ENCODE measurements at places on chromosomes 7 and 10.

- peak; percentile 29 for DNase-seq
These were observed 41.8 kb downstream of the BLNK start for GRCh38 chr10:96229568-96230030.

DNA sequence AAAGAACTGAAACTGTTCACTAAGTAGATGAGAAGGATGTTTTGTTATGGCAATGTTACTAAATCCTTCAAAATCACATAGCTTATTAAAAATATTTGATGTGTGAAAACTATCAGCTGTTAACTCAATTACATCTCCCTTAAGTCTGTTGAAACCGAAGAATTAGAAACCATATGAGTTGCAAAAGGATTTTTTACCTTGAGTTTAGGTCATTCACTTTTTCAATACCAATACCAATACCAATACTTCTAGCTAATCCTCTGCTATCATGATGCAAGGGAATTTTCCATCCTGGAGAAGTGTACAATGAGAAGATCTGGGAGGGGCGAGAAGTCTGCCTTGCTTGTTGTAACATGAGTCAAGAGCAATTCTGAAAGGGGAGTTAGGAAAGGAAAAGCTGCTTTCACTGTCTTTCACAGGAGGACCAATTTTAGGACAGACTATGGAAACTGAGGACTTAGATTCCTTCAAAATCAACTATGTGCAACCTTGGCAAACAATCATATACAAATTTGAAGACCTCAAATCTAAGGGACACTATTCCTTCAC lies 199.7 kb downstream of the IMMP2L start:
- DNase-seq, result peak; percentile 33

DNA sequence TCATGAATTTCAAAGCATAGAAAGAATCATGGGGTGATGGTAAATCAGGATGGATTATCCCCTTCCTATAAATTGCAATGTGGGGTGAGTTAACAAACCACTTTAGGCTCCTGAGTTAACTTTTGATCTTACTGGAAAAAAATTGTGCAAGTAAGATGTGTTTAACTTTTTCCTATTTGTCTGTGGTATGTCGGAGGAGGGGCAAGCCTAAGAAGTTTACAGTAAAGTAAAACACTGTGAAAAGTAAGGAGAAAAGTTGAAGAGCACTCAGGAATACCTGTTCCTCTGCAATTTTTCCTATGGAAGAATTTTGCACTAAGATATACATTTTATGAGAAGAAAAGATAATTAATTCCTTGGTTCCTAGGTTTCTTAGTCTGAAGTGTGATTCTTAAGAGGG lies 44.4 kb downstream of the IFIT5 start:
- no peak for DNase-seq

GRCh38 chr10:126250527-126251310 lies 137.6 kb downstream of the ADAM12 start:
- no peak for DNase-seq

GRCh38 chr7:101099969-101100781 lies 14.9 kb downstream of the TRIM56 start:
- DNase-seq, result peak; percentile 81

GRCh38 chr7:142615508-142615907 lies 133.8 kb upstream of the PRSS1 start:
- no peak for DNase-seq

- DNase-seq, result peak; percentile 37
These were observed at the start of gene NMT2 for GRCh38 chr10:15168291-15168785. Gene NMT2, minus strand, starts transcription at chr10:15168693. Its CDS starts 81 bp downstream, at chr10:15168612.

- DNase-seq, result no peak
These were observed 126.3 kb downstream of the LRRC18 start for GRCh38 chr10:48813291-48813690.

- peak; percentile 2 for DNase-seq
These were observed 6.5 kb downstream of the TMEM176B start for GRCh38 chr7:150793569-150794238.

- DNase-seq, result no peak
These were observed 146.8 kb downstream of the FZD1 start for GRCh38 chr7:91411060-91411459.

GRCh38 chr10:5538446-5538845 lies 13.7 kb downstream of the CALML3 start:
- DNase-seq, result no peak

- DNase-seq, result peak; percentile 39
These were observed 15.4 kb upstream of the PRF1 start for GRCh38 chr10:70617798-70618568.

DNA sequence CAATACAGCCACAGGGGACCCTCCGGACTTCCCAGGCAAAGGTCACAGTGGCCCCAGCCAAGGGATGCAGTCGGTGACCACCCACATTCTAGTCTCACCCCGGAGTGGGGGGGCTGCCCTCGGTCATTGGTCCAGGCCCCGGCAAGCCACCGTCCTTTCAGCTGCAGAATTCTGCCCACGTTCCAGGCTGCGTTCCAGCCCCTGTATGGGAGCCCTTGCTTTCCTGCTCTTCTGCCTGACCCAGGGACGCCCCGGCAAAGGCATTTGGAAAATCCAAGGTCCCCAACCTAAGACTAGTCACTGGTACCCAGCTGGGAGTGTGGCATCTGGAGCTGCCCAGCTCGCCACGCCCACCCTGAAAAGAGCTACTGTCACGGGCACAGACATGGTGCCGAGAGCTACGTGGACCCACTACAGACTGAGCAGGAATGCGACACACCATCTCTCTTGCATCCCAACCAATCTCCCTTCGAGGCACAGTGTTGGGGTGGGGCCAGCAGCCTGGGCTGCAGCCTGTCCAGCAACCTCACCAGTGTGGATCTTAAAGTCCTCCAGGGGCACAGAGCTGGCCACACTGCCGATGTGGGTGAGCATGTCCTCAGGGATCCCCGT lies 18.6 kb downstream of the OGDHL start:
- no peak for DNase-seq

DNA sequence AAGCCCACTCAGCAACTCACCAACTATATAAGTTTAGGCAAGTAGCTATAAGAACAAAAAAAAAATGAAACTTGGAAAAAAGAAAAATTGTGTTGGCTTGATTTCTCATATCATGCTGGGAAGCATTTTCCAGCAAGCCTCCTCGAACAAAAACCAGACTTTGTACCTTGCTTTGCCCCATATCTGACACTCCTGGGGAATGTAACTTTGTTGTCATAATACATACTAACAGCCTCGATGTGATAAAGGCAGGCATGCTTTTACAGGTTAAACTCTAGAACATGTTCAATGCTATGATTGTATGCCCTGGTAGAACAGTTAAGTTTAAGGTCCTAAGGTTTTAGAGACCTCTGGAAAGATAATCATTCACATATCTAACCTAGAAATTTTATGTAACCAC lies 11.6 kb downstream of the CFAP43 start:
- no peak for DNase-seq

DNA sequence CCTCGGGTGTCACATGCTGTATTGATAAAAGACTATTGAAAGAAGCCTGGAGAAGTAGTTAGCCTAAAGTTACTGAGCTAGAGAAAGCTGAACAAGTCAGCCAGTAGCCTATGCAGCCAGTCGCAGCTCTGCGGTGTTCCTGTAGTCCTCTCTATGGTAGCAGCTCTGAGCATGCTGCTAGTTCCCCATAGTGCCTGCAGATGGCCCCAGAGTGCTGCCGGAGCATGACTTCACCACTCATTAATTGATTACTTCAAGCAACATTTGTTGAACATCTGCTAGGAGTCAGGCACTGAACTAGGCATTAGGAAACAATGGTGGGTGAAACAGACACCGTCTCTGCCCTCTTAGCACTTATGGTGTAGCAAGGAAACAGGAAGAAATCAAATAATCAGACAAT lies 422.7 kb downstream of the SORCS3 start:
- no peak for DNase-seq

DNA sequence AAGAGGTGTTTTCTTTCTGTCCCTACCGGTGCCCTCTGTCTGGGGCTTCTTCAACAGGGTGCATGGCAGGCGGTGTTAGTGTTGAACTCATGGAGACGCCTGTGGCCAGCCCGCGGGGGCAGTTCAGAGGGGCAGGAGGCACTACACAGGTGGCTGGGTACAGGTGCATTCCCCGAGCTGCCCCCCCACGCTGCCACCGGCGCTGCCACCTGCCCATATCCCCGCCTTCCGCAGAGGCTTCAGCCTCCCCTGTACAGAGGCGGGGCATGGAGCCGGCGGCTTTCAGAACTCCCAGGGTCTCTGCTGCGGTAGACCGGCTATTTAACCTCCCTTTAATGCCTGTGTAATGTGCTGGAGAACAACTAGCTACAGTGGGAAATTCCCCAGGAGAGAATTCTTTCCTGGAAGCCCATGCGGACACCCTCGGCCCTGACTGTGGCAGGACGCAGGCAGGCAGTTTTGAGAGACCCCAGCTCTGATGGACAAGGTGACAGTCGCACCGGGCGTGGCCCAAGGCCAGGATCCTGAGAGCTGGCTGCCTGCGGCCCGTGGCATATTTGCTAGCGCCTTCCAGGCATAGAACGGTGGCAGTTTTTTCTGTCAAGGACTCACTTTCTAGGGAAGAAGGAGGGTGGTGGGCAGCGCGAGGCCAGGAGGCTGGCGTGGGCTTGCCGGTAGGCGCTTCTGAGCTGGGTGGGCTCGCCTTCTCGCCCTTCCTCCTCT lies 53.7 kb upstream of the ZNF32 start:
- DNase-seq, result no peak

- no peak for DNase-seq
These were observed 132.4 kb upstream of the RHEB start for GRCh38 chr7:151652111-151652510.

DNA sequence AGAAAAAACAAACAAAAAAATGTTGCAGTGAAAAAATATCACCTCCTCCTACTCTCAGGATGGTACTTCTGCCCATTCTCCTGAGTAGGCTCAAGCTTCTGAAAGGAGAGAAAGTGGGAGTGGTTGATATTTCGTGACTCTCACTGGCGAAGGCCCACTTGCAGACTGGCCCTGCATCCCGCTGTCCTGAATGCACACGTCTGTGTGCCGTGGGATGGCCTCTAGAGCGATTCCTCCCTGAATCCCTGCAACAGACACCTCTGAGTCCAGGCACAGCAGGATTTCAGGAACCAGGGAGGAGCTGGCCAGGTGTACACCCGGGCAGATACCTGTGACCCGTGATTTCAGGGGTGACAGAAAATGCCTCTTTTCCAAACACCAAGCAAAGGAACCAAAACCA lies 319.2 kb downstream of the DPP6 start:
- DNase-seq, result no peak

GRCh38 chr7:143458263-143458662 lies 15.0 kb downstream of the TAS2R60 start:
- DNase-seq, result no peak

GRCh38 chr7:21934808-21935207 lies 10.9 kb downstream of the CDCA7L start:
- no peak for DNase-seq

GRCh38 chr7:55641273-55641691 lies 69.0 kb upstream of the VOPP1 start:
- DNase-seq, result peak; percentile 67

DNA sequence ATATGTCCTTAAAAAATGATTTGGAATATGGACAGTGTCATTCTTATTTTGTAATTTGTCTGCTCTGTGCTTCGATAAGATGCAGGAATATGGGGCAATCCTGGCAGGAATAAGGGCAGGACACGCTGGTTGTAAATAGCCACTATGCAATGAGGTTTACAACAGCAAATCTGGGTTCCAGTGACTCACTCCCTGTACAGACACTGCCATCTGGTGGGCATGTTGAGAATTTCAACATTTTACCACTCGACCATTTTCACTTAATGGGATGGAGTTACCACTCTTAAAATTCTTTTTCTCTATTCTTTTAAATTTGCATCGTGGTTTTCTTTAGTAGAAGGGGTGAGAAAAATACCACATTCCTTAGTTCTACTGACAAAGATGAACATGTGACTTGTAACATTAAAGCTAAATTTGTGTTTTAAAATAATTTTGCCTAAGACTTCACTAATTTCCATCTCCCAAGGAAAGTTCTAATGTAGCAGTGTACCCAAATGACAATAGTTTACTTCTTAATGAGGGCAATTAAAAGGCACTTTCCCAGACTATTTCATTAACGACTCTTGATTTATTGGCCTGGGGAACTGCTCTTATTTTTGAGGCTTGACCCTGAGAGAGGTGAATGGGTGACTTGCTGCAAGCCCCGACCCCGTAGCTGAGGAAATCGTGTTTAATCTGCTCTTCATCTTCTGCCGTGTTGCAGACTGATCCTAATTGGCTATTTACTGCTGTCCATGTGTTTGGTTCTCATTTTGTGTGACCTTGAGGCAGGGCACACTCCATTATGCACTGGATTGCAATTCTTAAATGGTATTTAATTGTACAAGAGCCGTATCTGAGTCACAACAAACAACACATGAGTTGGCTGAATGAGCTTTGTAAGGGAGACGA lies 173.6 kb upstream of the IMMP2L start:
- peak; percentile 22 for DNase-seq

DNA sequence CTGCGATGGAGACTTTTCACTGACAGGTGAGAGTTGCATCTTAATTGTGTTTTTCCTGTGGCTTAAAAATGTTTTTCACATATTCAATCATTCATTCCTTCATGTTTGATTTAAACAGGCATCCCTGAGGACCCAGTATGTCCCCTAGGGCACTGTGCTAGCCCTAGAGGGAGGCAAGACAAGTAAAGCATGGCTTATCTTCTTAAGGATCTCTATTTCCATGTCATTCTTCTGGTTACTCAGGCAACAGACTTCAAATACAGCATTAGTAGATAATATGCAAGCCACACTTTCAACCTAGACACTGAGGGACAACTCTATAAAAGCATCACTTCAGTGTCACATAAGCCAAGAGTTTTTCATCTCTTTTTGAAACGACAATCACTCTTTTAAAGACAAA lies 29.2 kb downstream of the CDK1 start:
- no peak for DNase-seq

GRCh38 chr7:75866489-75867389 lies 12.1 kb upstream of the RHBDD2 start:
- DNase-seq, result no peak

- no peak for DNase-seq
These were observed 541.9 kb upstream of the CELF2 start for GRCh38 chr10:10475812-10476211.

GRCh38 chr10:94617389-94617944 lies 66.1 kb upstream of the CYP2C18 start:
- no peak for DNase-seq

DNA sequence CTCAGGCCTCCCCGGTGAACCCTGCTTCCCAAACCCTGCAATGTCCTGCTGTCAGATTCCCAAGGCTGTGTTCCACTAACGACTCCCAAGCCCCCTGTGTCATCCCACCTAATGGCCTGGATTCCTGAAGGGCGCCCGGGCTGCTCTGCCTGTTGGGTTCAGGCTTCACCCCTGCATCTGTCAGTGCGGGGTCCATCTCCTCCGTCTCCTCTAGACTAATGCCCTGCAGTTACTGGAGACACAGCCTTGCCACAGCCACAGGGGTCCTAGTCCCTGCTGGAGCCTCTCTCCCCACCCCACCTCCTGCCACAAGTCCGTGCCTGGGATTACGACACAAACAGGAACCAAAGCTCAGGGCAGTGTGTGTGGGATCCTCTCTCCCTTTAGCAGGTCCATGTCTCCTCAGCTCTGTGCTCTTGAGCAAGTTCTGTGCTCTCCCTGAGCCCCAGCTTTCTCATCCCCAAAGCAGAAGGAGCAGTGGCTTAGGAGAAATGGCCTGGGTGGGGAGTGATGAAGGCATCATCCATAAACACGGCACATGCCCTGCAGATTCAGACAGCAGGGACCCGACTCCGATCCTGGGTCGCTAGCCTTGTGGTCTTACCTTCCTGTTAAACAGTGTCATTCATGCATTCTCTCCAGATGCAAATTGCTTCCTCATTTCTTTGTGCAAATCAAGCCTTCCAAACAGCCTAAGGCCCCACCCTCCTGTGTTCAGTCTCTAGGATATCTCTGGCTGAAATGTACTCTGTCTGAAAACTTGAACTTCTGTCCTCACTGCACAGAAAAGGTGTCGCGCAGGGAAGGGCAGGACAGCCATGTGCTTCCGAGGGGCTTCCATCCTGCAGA lies 8.2 kb upstream of the RBP3 start:
- no peak for DNase-seq

- DNase-seq, result no peak
These were observed 568.0 kb upstream of the GALNT17 start for GRCh38 chr7:70563960-70564359.
